Stimulated activated CD4-positive, alpha-beta T cell treated with anti-CD3 and anti-CD28 coated beads, Interleukin-12 subunit alpha, Interleukin-12 subunit beta, amount 100 ng/mL, for 24 hours (primary cell): ENCODE measurements at places on chromosomes 6 and 20.

DNA sequence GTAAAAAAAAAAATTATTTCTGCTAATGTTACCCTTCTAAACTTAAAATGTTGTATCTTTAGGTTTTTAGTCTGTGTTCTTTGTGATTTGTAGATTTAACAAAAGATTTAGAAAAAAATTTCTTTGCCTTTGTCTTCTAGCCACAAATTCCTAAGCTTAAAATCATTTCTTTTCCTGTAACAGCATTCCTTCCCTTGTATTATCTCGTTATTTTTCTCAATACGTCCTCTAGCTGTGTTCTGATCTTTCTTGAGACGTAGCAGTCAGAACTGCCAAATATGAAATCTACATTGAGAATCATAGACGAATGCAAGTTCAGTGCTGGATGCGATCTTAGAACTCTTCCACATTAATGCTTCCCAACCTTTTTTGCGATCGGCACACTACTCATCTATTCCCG is 283.1 kb downstream of the UTRN start:
- DNase-seq, result no peak

DNA sequence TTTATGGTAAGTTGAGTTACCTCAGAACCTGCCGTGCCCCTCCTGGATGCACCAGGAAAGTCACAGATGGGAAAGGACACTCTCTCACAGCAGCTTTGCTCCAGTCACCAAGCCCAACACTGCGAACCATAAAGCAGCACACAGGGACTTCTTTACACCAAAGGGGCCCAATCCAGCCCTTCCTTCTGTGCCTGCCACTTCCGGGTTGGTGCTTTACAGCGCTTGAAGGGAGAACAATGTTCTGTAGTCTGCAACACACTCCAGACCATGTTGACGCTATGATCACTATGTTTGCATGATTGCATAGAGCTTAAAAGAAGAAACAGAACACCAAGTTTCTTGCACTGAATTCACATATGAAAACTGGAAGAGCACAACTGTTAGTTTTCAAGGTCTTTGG is 57.1 kb downstream of the SERAC1 start:
- DNase-seq, result no peak

GRCh38 chr6:44353336-44353735 is 10.9 kb downstream of the SPATS1 start:
- no peak for DNase-seq

DNA sequence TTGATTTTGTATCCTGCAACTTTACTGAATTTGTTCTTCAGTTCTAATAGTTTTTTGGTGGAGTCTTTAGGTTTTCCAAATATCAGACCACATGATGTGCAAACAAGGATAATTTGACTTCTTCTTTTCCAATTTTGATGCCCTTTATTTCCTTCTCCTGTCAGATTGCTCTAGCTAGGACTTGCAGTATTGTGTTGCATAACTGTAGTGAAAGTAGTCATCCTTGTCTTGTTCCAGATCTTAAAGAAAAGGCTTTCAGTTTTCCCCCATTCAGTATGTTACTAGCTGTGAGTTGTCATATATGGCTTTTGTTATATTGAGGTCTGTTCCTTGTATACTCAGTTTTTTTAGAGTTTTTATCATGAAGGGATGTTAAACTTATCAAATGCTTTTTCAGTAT is 4.6 kb downstream of the MICB start:
- no peak for DNase-seq

DNA sequence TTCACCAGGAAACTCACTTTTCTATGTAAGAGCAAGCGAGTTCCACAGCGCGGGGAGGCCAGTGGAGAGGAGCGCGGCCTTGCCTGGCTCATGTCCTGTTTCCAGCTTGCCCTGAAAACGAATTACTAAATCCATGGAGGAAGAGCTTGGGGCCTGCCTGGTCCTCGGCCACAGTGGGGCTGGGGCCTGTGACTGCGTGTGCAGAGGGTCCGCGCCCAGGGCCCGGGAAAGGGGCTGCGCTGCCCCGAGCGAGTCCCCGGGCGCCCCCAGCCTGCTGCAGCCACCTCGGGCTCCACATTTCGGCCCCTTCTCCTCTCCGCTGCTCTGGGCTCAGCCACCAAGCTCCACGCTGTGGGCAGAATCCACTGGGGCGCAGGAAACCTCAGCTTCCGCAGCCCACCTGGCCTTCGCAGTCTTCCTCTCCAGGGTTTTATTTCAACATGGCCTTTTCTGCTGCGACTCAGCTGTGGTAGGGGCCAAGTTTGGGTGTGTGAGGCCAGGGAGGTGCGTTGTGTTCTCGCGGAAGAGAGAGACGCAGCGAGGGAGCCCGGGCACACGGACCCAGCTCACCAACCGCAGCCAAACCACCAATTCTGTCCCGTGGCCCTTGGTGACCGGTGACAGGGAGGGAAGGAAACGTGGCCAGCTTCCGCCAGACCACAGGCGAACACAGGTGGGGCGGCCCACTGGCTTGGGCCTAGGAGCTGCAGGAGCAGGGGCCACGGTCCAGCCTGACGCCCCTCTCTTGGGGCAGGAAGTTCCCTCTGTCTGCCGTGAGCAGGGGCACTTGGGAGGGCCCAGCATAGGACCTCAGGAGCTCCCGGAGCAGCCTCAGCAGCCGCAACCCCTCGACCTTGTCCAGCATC is 211.4 kb downstream of the ERMARD start:
- DNase-seq, result no peak

GRCh38 chr6:159941286-159942113 is 27.4 kb upstream of the IGF2R start:
- no peak for DNase-seq

DNA sequence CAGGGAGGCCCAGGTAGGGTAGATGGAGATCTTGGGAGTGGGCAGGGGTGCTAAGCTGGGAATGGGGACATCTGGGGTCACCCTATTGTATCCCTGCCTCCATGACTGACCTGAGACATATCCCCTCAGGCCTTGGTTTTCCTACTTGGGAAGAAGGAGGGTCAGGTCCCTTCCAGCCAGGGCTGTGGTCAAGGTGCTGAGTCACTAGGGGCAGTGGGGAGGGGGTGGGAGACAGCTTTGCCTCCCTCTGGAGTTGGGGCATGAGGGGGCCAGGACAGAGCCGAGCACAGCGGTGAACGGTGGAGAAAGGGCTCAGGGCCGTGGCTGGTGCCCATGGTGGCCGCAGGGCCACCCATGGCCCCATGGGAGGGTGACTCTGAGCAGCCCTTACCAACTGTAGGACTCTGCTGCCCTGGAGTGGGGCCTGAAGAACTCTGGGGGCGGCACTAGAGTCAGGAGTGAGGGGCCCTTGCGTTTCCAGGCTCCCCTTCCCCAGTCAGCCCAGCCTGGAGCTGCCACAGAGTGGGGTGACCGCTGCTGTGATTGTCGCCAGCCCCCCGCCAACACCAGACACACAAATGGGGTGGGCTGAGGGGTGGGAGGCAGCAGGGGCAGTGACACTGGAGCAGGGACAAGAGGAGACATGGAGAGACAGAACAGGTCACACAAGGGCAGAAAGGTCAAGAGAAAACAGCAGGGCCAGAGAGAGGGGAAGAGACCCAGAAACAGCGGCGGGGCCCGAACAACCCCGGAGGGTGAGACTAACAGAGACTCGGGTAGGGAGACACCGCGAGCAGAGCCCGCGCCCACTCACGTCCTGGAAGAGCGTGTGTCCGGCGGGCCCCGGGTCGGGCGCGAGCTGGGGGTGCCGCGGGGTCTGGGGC is 576 bp downstream of the NECAB3 start:
- DNase-seq, result no peak

DNA sequence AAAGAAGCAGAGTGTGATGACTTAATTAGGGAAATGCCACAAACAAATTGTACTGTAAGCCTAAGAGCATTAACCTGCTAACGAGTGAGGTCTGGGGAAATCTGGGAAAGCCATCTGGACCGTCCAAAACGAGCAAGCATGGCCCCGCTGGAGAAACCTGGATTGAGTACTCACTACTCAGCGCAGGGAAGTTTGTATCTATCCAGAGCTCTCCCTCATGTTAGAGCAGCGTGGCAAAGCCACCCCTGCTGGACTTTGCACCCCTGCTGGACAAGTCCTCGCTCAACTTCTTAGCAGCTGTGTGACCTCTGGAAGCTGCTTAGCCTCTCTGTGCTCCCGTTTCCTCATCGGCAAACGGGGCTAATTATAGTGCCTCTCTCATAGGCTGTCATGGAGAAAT is 37.3 kb downstream of the PSMG4 start:
- DNase-seq, result no peak

GRCh38 chr6:27970444-27970843 is 13.4 kb downstream of the OR2B6 start:
- DNase-seq, result no peak

DNA sequence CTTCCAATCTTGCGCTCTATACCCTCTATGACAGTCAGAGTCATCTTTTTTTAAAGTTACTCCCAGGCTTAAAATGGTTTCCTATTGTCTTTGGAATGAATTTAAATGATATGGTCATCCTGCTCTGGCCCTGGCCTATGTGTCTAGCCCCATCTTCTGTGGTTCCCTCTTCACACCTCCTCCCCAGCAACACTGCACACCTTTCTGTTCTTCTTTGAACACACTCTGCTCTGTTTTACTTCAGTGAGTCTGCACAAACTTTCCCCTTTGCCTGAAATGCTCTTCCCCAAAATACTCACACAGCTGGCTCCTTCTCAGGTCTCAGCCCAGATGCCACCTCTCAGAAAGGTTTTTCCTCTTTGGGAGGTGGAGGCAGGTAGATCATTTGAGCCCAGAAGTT is 132.7 kb downstream of the FYN start:
- DNase-seq, result no peak

DNA sequence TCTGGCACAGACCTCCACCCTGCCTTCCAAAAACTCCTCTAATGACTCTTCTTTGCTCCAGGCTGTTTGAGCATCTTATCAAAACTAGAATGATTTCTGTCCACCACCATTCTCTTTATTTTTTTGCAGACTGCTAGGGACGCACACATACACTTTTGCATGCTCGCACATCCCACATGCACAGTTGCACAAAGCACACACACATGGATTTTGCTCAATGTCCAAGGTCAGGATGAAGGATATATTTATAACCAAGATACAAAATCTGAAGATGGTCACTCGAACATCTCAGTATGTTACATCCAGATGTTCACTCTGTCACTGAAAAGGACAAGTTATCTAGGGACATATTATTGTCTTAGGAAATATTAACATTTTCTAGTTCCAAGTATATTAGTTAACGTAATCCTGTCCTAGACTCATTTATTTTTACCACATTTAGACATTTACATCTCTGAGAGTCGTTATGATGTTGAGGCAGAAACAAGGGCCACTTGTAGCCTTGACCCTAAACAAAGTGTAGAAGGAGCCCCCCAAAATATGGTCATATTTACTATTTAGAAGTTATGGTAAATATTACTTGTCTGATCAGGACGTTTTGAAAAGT is 3.4 kb upstream of the SIM1 start:
- DNase-seq, result no peak

GRCh38 chr6:99066044-99066443 is 118.3 kb upstream of the FBXL4 start:
- DNase-seq, result no peak

- no peak for DNase-seq
Measured at GRCh38 chr6:121771937-121772720, 336.7 kb downstream of the GJA1 start.

DNA sequence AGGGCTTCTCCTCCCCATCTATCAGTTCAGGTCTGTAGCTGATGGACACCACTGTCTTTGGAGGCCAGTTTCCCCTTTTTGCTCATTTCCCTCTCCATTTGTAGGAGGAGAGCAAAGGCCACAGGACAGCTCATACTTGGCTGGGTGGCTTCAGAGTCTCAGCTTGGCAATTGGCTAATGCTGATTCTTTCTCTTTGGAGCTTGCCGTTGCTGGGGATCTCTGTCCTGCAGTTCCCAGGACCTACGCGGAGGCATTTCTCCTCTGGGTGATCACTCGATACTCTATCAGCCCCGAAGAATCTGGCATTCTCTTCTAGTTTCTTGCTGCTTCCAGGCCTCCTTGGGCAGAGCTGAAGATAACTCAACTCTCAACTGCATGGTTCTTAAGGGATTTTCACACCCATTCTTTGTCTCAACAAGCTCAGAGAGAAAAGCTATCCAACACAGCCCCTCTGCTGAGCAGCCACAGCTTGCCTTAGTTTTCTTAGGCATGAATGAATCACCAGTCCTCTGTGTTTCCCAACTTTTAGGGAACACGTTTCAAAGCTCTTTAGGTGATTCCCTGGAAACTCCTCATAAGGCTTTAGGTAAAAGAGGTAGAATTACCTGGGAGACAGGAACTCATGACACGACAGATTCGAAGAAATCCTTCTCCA is 19.2 kb upstream of the SSR1 start:
- DNase-seq, result no peak

DNA sequence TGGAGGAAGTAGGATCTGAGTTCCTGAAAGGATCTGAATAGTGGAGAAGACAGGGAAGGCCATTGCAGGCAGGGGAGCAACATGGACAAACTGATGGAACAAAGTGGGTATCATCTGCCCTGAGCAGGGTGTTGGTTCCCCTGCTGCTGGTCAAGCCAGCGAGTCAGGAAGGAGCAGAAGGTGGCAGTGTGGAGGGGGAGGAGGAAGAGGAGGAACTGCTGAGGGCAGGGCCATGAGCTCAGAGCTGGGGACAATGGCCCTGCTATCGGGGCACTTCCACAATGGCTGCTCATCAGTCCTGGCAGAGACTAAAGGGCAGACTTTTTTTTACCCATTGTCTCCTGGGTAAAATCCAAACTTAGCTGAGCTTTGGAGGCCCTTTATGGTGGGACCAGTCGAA is 13.6 kb downstream of the CNBD2 start:
- no peak for DNase-seq
